ENCODE measurements at places on chromosomes 12 and 14. TPM values are rescaled to one million over a fixed set of nuclear protein-coding genes. Genes with fewer than 3 reads are reported as not detected.

HELB gene
- total RNA-seq, result 1.5 TPM

DTX3 gene
- total RNA-seq, result 23.6 TPM

SLC35E3 gene
- total RNA-seq, result 4.4 TPM

SRRM4 gene
- total RNA-seq, result 0.24 TPM

BCL11B gene
- total RNA-seq, result 0.31 TPM

RNASE3 gene
- total RNA-seq, result not detected

RD3L gene
- 19.9 TPM for total RNA-seq

IFNG-AS1 gene
- 0.92 TPM for total RNA-seq

PAH gene
- total RNA-seq, result not detected

TAS2R13 gene
- 0.64 TPM for total RNA-seq

CCDC184 gene
- total RNA-seq, result 0.14 TPM

PROX2 gene
- not detected for total RNA-seq

Data from heart right ventricle (tissue), 16 donors.